ENCODE measurements at places on chromosomes 2 and 18. TPM values are rescaled to one million over a fixed set of nuclear protein-coding genes. Genes with fewer than 3 reads are reported as not detected.

Gene HOXD1
- total RNA-seq, result 1.9 TPM

Gene KCNIP3
- total RNA-seq, result 13.9 TPM

Gene CCDC102B
- total RNA-seq, result 16.5 TPM

Gene SLC4A5
- total RNA-seq, result 12.6 TPM

Gene SP140L
- 26.2 TPM for total RNA-seq

Gene UGT1A4
- not detected for total RNA-seq

Gene VWC2L
- not detected for total RNA-seq

Gene UGT1A1
- not detected for total RNA-seq

Gene KCNJ3
- 0.62 TPM for total RNA-seq

Gene CNTNAP5
- total RNA-seq, result not detected

Gene AFG3L2
- 38.8 TPM for total RNA-seq

Gene SMAD7
- total RNA-seq, result 44.0 TPM

Gene HTR2B
- 1.2 TPM for total RNA-seq

Gene ANKRD30B
- total RNA-seq, result 17.2 TPM

Gene NTSR2
- not detected for total RNA-seq

Gene MATN3
- 8.8 TPM for total RNA-seq

Gene DNAJC5G
- total RNA-seq, result not detected

Gene PPP1R1C
- 18.1 TPM for total RNA-seq

Gene ACYP2
- total RNA-seq, result 19.7 TPM

Gene AQP12A
- not detected for total RNA-seq

Gene NCKAP1
- total RNA-seq, result 150 TPM

Gene PAX8
- 1.2 TPM for total RNA-seq

Gene ZC3H15
- total RNA-seq, result 53.5 TPM

Gene AFF3
- 14.2 TPM for total RNA-seq

Gene TRIM43
- total RNA-seq, result not detected

Gene VIL1
- not detected for total RNA-seq

Gene AFTPH
- 31.6 TPM for total RNA-seq

Gene ABCG8
- not detected for total RNA-seq

Gene CREB1
- total RNA-seq, result 83.9 TPM

Gene SANBR
- 19.7 TPM for total RNA-seq

Gene HMSD
- total RNA-seq, result 7.8 TPM

Gene RNF125
- 8.5 TPM for total RNA-seq
